Forelimb muscle (tissue), 1 donor: ENCODE measurements at places on chromosomes 5 and 9.

- no peak for DNase-seq
Measured at GRCh38 chr9:135864447-135865049, 42.8 kb downstream of the CAMSAP1 start.

- no peak for DNase-seq
Measured at GRCh38 chr9:15417626-15418025, 5.0 kb upstream of the SNAPC3 start.

DNA sequence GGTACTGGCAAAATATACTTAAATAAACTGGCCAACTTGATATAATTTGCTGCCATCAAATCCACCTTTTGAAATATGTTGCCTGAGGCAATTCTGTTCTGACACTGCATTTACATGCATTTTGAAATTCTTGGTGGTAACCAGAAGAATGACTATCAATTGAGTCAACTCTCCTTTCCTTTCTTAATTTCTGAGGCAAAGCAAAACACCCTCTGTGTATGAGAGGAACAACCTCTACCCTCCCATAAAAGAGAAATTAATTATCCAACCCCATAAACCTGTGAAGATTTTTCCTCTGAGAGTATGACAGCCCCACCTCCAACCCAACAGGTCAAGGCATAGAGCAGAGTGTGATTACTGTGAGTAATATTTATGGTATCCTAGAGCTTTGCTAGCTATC, 286.8 kb downstream of the NR2F1-AS1 start:
- no peak for DNase-seq

DNA sequence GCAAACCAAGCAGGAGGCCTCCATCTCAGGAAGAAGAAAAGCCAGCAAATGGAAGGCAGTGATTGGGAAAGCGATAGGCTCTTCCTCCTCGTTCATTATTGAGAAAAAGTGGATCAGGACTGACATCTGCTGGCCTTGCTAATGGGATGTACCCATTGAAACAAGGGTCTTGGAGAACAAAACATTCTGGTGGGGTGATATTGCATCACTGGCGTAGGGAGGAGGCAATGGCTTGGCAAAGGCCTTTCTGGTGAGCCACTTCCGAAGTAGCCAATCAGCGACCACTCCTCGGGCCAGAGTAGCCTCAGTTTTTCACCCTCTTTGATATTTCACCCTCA, 86.7 kb upstream of the NFIB start:
- DNase-seq: peak; percentile 65

GRCh38 chr9:129752900-129753729, at the start of gene PTGES:
Gene PTGES, minus strand, starts transcription at chr9:129753042. Its CDS starts 30 bp downstream, at chr9:129753012.
- no peak for DNase-seq

DNA sequence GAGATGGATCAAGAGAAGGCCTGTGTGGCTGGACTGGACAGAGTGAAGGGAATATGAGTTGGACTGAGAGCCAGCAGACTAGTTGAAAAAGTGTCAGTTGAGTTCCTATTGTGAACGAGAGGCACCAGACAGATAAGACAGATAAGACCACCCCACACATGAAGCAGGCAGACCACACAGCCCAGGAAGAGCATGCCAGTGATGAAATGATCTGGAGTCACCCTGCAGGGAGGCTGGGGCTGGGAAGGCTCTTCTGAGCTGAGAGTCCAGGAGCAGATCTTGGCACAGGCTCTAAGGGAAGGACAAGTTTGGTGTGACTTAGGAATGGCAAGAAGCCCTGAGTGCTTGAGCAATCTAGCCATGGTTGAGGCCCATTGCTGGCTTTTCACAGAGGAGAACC, 10.6 kb upstream of the SLC25A48 start:
- DNase-seq: no peak

GRCh38 chr5:134439210-134439654, 27.6 kb upstream of the CDKN2AIPNL start:
- DNase-seq: peak; percentile 59
